ENCODE measurements at places on chromosomes 1 and 21.

- DNase-seq: peak; percentile 51
Observed at GRCh38 chr1:155173478-155174323, at the start of gene TRIM46. Gene TRIM46, plus strand, starts transcription at chr1:155173849. Its CDS starts 118 bp downstream, at chr1:155173967.

DNA sequence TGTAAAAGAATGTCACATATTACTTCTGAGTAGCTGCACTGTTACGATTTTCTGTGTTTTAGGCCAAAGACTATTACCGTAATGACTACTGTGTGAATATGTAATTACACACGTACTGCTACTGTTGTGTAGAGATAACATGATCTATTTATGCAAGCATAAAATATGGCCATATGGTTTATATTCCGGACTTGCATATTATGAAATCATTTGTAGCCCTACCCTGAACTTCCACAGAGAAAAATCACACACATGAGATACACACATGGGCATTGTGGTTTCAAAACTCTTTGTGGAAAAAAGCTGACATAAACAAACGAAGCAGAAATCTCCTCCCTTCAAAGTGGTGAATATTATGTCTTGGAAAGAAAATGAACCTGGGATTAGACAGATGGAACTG lies 373.0 kb upstream of the ADAMTS5 start:
- DNase-seq: no peak

GRCh38 chr1:99843760-99844159 lies 6.4 kb upstream of the AGL start:
- peak; percentile 37 for DNase-seq

- DNase-seq: no peak
Observed at GRCh38 chr1:207017615-207018559, 14.7 kb downstream of the C1orf116 start.

- no peak for DNase-seq
Observed at GRCh38 chr1:181250038-181250437, 161.5 kb downstream of the IER5 start.

- DNase-seq: peak; percentile 3
Observed at GRCh38 chr1:167752219-167752985, 30.6 kb downstream of the MPZL1 start.

GRCh38 chr1:17246971-17247370 lies 1.9 kb upstream of the PADI3 start:
- no peak for DNase-seq

DNA sequence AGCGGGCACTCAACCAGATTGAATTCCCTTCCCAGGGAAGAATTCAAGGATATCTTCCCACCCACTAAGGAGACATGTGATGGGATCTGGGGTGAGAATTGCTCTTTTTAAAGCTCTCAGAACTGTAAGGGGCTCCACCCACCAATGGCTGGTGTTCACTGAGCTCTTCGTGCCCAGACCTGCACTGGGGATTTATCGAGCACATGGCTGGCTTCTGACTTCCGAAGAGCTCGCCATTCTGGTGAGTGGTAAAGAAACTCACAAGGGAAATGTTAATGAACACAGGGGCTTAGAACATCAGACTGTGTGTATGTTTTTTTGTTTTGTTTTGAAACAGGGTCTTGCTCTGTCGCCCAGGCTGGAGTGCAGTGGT lies 9.8 kb downstream of the PADI3 start:
- no peak for DNase-seq

- no peak for DNase-seq
Observed at GRCh38 chr1:94236013-94236491, 1.3 kb downstream of the ARHGAP29 start.

DNA sequence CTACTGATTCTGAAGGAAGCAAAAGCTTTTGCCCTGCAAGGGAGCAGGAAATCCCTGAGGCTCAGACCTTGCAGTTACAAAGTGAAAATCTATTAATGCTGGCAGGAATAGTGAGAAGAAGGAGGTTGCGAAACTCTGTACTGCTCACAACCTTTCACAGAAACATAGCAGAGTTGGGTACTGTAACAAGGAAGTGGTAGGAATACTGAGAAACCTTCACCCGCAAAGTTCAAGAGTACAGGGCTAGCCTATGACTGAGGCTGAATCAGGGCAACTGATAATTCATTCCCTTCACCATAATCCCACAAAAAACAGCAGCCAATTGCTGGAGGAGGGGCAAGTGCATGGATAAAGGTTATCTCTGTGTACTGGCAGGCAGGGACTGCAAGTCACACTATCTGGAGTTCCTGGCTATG lies 23.9 kb upstream of the KCTD3 start:
- peak; percentile 71 for DNase-seq

DNA sequence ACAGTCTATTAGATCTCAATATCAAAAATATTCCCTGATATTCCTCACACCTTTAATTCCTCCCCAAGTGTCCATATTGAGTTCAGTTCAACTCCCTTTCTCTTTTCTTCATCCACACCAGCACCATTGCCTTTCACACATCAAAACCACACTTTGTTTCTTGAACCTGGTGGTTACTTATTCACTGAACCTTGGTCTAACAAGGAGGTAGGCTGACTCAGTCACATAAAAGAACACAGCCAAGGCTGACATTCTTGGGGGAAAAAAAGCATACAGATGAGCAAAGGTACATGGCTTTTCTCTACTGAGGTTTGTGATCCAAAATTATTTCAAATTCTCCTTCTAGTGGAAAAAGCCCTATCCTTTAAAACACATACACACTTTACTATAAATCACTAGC lies 131.7 kb upstream of the USH2A start:
- no peak for DNase-seq

DNA sequence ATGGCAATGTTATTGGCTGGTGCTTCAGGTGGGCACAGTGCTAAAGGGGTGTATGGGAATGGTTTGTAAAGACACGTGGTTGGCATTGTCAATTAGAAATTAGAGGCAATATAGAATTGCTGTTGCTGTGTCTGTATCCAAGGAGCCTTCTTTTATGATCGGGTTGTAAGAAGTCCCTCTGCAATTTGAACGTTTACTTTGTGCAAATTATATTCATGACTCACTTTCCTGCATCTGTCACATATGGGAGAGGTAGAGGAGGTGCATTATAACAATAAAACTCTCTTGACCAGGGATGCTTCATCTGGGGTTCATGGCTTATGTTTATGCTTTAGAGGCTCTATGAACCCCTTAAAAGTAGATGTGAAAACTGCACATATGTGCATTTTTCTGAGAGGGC lies 130.4 kb upstream of the DNAH14 start:
- no peak for DNase-seq

DNA sequence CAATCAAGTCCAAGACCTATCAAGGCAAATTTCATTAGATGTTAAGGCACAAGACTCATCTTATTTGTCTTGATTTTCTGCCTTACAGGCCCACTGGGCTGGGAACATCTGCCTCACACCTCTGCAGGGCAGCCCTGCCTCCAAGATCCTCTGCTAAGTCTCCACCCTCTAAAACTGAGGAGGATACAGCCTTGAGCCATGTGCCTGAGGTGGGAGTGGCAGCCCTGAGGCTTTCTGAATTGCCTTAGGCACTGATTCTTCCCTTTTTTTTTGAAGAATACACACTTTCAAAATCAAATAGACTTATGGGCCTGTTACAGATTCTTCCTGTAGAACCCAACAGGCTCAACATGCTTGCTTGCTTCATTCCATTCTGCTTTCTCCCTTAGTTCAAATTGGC lies 544.3 kb upstream of the ADAMTS5 start:
- DNase-seq: no peak

DNA sequence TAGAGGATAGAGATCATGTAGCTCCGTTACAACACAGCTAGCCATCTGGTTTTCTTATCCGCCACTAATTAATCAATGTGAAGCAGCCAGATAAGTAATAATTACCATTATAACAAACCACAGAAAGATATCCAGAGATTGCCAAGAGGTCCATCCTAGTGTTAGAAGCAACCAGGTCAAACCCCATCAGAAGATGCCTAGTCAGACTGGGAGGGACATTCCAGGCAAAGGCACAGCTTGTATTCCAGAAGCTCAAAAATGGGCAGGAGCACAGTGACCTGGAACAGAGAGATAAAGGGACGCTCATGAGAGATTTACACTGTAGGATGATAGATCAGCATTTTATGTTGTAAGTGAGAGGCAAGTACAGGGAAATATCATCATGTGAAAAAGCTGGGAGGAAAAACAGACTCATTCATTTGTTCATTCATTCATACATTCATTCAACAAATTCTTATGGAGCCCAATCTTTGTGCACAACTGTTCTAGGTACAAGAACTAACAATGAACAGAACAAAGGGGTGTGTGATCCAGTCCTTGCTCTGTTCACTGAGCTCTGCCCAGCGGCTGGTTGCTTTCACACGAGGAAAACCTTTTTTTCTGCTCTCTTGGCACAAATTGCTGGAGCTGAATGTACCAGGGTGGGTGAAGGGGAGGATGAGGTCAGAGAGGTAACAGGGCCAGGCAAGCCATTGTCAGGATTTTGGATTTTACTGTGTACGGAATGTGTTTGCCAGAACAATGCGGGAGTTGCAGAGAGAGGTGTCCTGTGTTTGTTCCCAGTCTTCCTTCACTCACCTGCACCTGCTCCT lies 240.8 kb upstream of the FGGY start:
- no peak for DNase-seq

DNA sequence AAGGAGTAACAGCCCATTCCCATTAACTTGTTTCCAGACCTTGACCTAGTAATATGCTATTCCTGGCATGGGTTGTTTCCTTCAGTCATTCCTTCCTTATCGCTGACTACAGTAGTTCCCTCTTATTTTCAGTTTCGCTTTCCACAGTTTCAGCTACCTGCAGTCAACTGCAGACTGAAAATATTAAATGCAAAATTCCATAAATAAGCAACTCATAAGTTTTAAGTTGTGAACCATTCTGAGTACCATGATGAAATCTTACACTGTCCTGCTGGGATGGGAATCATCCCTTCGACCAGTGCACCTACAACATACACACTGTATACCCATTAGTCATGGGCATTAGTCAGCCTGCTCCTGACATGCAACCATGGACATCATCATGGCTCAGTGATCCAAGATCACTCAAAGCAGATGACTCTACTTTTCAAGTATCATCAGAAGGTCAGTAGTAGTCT lies 66.7 kb downstream of the CCDC30 start:
- DNase-seq: peak; percentile 89

- no peak for DNase-seq
Observed at GRCh38 chr1:227782226-227782625, 33.2 kb upstream of the PRSS38 start.

All from RPMI7951 (cell line).